ENCODE measurements at places on chromosomes 12 and 14.
A peak's percentile ranks its signal among the peaks of the same experiment; 100 is the strongest.

- DNase-seq, result no peak
Measured at GRCh38 chr12:2560356-2560755, 234.4 kb upstream of the FKBP4 start.

- DNase-seq, result no peak
Measured at GRCh38 chr14:41498959-41499358, 107.7 kb upstream of the LRFN5 start.

GRCh38 chr14:60179431-60179869 is 14.3 kb upstream of the DHRS7 start:
- DNase-seq, result no peak

- DNase-seq, result peak; percentile 91
Measured at GRCh38 chr14:68146818-68147217, 327.2 kb downstream of the RAD51B start.
